ENCODE measurements at places on chromosomes 1 and 21. TPM values are rescaled to one million over a fixed set of nuclear protein-coding genes. Genes with fewer than 3 reads are reported as not detected.

FAM163A gene
- not detected for total RNA-seq

METTL18 gene
- total RNA-seq, result 12.9 TPM

GJA9 gene
- total RNA-seq, result 0.73 TPM

LYPD8 gene
- 48.4 TPM for total RNA-seq

ERG gene
- total RNA-seq, result 0.58 TPM

SHISAL2A gene
- total RNA-seq, result not detected

RAB42 gene
- total RNA-seq, result not detected

TRABD2B gene
- total RNA-seq, result 1.3 TPM

C1QA gene
- 2.9 TPM for total RNA-seq

AGRN gene
- 349 TPM for total RNA-seq

SLC45A1 gene
- not detected for total RNA-seq

FMN2 gene
- 0.87 TPM for total RNA-seq

PCBP3 gene
- total RNA-seq, result 4.2 TPM

GBP4 gene
- 10.5 TPM for total RNA-seq

EPHB2 gene
- not detected for total RNA-seq

CHRNB2 gene
- not detected for total RNA-seq

Measured in stomach (tissue), 19 donors.